Stimulated activated CD8-positive, alpha-beta memory T cell treated with anti-CD3 and anti-CD28 coated beads, Interleukin-7, amount 100 ng/mL, for 48 hours (primary cell): ENCODE measurements at places on chromosomes 4 and X.

- DNase-seq: no peak
Measured at GRCh38 chr4:28093071-28093470, 1232.4 kb downstream of the STIM2 start.

DNA sequence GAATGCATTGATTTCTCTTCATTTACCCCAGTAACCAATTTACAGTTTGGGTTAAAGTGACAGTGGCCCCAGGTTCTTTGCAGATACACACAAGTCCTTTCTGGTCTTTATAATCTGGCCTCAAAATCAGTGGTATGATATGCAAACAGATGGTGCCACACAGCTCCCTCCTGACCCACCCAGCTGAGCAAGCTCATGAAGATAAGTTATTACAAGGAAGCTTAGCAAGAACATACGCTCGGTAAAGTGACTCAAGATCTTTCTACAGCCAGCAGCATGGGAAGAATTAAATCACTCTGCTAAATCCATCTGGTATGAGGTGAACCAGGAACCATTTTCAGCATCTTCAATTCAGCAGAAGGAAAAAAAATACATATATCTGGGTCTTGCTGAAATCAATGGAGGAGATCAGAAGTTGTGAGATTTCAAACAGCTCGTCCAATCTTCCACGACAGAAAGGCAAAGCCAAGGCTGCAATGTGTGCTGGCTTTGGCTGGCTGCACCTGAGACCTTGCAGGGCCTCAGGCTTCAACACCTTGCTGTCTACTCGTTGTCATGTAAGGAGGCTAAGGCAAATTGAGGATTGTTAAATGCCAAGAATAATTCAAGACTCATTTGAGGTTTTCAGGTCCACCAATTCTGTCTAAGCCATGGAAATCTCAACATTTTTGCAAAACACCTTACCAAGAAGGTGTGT is 28.2 kb downstream of the SEL1L3 start:
- DNase-seq: no peak

DNA sequence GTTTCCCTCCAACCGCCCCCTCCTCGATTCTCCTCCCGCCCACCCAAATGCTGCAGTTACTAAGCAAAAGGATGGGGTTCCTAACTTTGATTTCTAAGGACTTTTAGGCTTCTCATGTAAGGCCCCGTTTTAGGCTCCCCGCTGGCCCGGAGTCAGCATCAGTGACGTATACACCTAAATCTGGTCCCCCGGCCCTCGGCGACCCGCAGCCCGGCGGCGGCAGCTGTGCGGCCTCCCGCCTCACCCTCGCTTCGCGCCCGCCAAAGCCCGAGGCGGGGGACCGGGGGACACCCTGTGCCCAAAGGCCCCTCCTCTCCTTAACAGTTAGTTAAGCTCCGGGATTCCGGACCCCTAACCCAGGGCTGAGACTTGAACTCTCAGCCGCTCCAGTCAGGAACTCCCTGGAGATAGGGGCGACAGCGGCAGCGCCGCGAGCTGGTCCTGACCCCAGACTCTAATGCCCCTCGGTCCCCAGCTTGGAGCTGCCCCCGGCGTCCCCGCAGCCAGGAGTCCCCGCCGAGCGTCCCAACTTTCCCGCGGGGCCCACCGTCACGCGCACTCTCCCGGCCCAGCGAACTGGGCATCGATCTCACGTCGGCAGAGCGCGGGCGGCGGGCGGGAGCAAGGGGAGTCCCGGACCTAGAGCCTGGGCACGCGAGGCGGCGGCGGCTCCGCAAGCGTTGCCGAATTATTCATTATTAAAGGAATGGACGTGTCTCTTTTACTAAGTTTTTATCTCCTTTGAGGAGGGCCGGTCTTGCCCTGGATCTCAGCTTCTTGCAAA is 1.5 kb upstream of the NR3C2 start:
- DNase-seq: no peak

GRCh38 chr4:41749631-41750039 is 1.1 kb upstream of the PHOX2B start:
- DNase-seq: no peak

DNA sequence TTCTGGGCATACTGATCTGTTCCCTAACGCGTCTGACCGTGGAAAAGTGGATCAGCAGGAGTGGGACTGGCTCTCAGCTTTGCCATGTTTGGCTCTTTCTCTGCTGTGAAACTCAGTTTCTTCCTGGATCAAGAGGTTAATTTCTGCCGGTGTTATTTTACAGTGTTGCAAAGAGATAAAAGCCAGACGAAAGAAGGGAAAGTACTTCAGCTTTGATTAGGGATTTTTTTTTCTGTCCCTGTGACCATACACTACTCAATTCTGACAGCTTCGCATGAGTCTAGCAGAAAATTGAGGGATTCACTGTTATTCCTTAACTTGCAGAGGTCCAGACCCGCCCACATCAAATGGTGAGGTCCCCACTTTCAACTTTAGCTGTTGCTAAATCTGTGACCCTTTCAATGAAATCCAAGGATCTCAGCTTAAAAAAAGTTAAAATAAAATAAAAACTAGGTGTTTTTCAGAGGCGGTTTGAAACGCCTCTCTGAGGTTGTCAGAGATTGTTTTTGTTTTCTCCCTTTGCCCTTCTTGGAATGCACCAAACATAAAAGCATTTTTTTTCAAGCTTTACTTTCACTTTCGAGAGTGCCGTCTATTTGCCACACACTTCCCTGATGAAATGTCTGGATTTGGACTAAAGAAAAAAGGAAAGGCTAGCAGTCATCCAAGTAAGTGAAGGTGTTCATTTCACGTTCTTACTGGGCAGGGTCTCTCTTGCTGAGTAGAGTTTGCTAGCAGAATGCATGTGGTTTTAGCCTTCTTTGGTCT is at the start of gene TLR3:
TSS of gene TLR3 (plus strand) at position 576 of the 768 bp plus-strand sequence. CDS start 7,464 bp downstream, outside the sequence.
- DNase-seq: no peak
